ENCODE measurements at places on chromosomes 12 and 14. TPM values are rescaled to one million over a fixed set of nuclear protein-coding genes. Genes with fewer than 3 reads are reported as not detected.

PRH2 gene
- not detected for polyA plus RNA-seq

GRCh38 chr12:121579981-121580868 is 598 bp downstream of the KDM2B start:
- peak overlapping the region; percentile 72 for H3K4me3 ChIP-seq
- no peaks in the 10 kb centered on the region for H3K27me3 ChIP-seq
- H3K36me3 ChIP-seq, result no peaks in the 10 kb centered on the region
- no peak for DNase-seq
- H3K27ac ChIP-seq, result peak overlapping the region; percentile 65
- H3K4me1 ChIP-seq, result peaks cover 46% of the 10 kb centered on the region

TEX22 gene
- not detected for polyA plus RNA-seq

IFNG-AS1 gene
- polyA plus RNA-seq, result not detected

SRRM4 gene
- polyA plus RNA-seq, result not detected

GRCh38 chr14:82837611-82838140 is 1304.0 kb upstream of the SEL1L start:
- no peaks in the 10 kb centered on the region for H3K36me3 ChIP-seq
- no peak overlapping the region for H3K4me3 ChIP-seq
- H3K27me3 ChIP-seq, result no peaks in the 10 kb centered on the region

DNA sequence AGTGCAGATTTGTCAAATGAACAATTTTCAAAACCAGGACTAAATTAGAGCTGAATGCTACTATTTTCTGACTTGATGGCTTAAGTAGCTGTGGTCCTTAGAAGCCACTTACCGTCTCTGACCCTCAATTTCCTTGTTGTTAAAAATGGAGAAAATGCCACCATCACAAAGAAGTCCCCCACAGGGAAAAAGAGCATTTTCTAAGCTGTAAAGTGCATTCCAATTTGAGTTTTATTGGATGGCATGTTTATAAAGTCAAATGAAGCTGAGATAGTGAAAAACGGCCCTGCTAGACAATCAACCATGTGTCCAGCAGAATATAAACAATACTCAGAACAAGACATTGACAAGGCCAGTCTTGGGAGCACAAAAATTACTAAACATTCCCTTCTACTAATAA is 53.6 kb downstream of the GOLGA5 start:
- peaks cover 9% of the 10 kb centered on the region for H3K4me1 ChIP-seq
- no peak overlapping the region for H3K4me3 ChIP-seq
- H3K36me3 ChIP-seq, result no peaks in the 10 kb centered on the region
- H3K27ac ChIP-seq, result no peak overlapping the region

EGLN3 gene
- polyA plus RNA-seq, result 9.3 TPM

DNA sequence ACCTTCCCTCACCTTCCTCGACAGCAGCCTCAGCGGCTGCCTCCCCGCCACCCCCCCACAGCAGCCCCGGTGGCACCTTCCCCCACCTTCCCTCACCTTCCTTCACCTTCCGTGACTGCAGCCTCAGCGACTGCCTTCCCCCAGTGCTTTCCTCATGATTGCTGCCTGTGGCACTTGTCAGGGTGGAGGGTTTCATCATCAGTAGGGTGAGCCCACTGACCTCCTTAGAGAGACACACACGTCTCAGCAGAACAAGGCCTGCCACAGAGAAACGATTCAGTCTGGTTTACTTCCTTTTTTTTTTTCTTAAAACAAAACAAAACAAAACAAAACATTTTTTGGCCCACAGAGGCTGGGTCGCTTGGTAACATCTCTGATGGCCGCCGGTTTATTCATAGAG is 75.0 kb downstream of the EP400 start:
- no peak overlapping the region for H3K27ac ChIP-seq
- no peak overlapping the region for H3K4me3 ChIP-seq
- DNase-seq, result no peak
- H3K4me1 ChIP-seq, result no peaks in the 10 kb centered on the region
- no peaks in the 10 kb centered on the region for H3K27me3 ChIP-seq

IRF9 gene
- polyA plus RNA-seq, result 117 TPM

DNA sequence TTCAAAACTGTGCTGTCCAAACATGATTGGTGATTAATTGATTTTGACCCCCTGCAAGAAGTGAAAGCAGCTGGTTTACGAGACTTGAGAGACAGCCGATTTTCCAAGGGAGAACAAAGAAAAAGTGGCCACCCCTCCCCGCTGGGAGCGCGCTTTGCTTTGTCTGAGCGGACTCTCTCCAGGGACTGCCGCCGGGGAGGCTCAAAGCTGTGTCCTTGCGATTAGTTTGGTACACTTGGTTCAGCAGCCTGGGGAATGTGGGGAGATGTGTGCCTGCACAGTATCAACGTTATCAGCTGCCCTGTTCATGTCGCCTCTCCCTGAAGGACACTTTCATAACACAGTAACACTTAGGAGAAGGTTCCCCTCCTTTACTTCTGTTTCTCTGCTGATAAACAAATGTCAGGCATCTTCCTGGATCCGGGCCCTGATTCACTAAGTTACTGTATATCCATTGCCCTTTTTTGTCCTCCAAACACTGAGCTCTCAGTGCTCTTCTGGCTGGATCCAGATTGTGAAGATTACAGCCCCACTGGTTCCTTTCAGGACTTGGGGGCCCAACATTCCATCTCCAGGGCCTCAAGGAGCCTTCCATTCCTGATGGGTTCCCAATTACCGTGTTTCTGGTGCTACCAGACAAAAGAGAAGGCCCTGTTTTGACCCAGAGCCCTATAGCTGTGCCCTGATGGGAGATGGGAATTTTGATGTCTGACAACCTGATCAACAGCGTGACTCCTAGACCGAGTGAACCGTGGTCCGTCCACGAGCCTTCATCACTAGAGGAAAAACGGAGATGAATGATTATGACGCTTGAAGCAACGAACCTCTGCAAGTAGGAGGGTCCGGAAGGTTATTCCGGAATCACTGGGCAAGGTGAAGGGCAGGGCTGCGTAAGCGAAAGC is 31.7 kb upstream of the TUBA1C start:
- H3K27ac ChIP-seq, result no peak overlapping the region
- H3K4me1 ChIP-seq, result peaks cover 5% of the 10 kb centered on the region
- DNase-seq, result no peak
- no peak overlapping the region for H3K4me3 ChIP-seq

GRCh38 chr12:27052176-27052575 is 29.8 kb downstream of the MED21 start:
- DNase-seq, result no peak
- H3K27me3 ChIP-seq, result no peaks in the 10 kb centered on the region
- H3K4me3 ChIP-seq, result no peak overlapping the region
- peak overlapping the region; percentile 13 for H3K27ac ChIP-seq
- H3K4me1 ChIP-seq, result peaks cover 12% of the 10 kb centered on the region
- H3K36me3 ChIP-seq, result no peaks in the 10 kb centered on the region

DNA sequence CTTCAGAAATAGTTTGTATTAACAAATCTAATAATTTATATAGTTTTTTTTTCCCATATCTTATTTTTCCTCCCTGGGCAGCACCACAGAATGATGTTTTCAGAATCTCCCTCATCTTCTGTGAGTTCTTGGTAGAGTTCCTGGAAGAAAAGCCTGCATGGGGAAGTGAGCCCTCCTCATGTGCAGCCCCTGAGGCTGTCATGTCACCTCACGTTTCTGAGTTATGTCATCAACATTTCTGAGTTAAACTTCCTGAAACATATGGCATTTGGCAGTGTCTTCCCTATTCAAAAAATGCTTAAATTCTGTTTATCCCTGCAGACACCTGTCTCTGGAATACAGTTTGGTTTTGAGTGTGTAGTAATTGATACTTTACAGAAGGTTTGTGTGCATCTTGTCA is 979.0 kb downstream of the TMEM121 start:
- no peaks in the 10 kb centered on the region for H3K36me3 ChIP-seq
- no peak for DNase-seq
- H3K27me3 ChIP-seq, result no peaks in the 10 kb centered on the region
- H3K4me1 ChIP-seq, result no peaks in the 10 kb centered on the region

DNA sequence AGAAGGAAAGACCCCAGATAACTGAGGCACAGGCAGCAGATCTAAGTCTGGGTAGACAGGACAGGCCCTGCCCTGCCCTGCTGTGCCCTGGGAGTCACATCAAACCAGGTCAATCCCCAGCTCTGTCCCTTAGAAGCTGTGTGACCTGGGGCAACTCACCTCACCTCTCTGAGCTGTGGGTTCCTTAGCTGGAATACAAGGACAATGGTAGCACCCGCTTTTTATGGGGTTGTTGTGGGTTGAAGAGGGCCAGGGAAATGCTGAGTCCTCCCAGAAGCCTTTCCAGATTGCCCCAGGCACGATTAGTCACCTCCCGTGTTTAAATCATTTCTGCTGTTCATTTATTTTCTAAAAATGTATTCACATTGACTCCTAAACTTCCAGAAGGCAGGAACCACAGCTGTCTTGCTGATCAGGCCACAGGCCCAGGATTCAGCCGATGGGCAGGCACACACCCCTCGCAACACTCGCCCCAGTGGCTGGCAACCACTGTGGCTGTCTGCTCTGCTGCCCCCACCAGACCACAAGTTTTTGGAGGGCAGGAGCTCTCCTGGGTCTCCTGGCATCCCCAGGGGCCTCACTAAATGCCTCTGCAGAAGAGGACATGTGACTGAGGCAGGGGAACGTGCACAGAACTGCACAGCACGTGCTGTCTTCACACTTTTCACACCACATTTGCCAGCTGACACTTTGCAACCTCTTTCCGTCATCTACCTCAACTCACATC is 3.0 kb downstream of the SELPLG start:
- H3K4me1 ChIP-seq, result peaks cover 38% of the 10 kb centered on the region
- peak overlapping the region; percentile 70 for H3K27ac ChIP-seq
- peaks cover 4% of the 10 kb centered on the region for H3K27me3 ChIP-seq
- H3K36me3 ChIP-seq, result no peaks in the 10 kb centered on the region
- H3K4me3 ChIP-seq, result no peak overlapping the region

HSPB8 gene
- polyA plus RNA-seq, result 3.0 TPM

ALDH2 gene
- polyA plus RNA-seq, result 40.1 TPM

DNA sequence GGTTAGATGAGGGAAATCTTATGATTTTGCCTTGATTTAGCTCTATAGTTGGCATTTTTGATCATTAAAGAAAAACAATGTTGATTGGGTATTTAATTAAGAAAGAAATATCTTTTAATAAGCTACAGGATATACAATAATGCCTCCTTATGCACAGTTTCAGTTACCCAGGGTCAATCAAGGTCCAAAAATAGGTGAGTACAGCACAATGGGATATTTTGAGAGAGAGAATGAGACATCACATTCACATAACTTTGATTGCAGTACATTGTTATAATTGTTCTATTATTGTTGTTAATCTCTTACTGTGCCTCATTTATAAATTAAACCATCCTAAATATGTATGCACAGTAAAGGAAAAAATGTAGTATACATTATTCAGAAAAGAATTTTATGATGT is 102.2 kb downstream of the MYF5 start:
- H3K27me3 ChIP-seq, result no peaks in the 10 kb centered on the region
- H3K36me3 ChIP-seq, result no peaks in the 10 kb centered on the region
- DNase-seq, result no peak
- H3K27ac ChIP-seq, result no peak overlapping the region
- H3K4me3 ChIP-seq, result no peak overlapping the region

SSTR1 gene
- not detected for polyA plus RNA-seq

DNA sequence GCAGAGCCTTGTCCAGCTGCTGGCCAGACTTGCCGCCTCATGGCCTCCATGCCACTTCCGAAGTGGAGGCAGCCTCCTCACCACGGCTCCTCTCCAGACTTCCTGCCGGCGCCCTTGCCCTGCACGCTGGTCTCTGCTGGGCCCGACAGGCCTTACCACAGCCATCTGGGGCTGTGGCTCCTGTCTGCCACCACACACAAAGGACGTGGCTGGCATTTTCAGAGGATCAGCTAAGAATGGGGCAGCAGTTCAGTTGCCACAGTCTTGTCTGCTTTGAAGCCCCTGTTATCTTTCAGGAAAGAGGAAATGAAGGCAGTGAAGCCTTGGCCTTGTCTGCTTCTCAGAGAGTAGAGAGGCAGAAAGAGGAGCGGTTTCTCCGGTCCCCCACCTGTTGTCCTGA is 178.0 kb upstream of the FKBP4 start:
- H3K27me3 ChIP-seq, result peaks cover 9% of the 10 kb centered on the region
- no peak overlapping the region for H3K27ac ChIP-seq
- H3K4me3 ChIP-seq, result no peak overlapping the region
- no peak for DNase-seq
- H3K4me1 ChIP-seq, result no peaks in the 10 kb centered on the region
- no peaks in the 10 kb centered on the region for H3K36me3 ChIP-seq

DNA sequence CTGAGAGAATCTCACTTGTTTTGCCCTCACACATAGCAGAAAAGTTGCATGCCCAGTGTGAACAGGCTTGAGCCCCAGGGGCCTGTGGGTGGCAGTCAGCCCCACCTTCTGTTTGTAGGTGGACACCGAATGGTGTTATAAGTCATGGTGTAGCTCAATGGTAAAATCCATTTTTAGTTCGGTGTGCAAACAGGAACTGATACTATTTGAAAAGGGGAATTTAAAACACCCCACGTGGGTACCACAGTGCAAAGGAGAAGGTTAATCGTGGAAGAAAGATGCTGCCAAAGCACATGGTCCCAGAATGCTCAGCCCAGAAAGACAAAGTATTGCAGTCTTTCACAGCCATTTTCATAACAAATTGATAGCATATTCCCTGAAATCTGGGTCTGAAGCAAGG is 71.8 kb upstream of the GZMB start:
- no peak for DNase-seq
- no peak overlapping the region for H3K4me3 ChIP-seq
- no peaks in the 10 kb centered on the region for H3K27me3 ChIP-seq

GRCh38 chr14:53912021-53912420 is 44.6 kb downstream of the BMP4 start:
- peaks cover 4% of the 10 kb centered on the region for H3K27me3 ChIP-seq
- no peak overlapping the region for H3K27ac ChIP-seq
- no peak for DNase-seq
- no peak overlapping the region for H3K4me3 ChIP-seq
- H3K36me3 ChIP-seq, result no peaks in the 10 kb centered on the region
- H3K4me1 ChIP-seq, result no peaks in the 10 kb centered on the region

PAPLN gene
- 4.7 TPM for polyA plus RNA-seq
